Right kidney (tissue), 9 donors: ENCODE measurements at places on chromosomes 4 and X.

GRCh38 chr4:2867758-2868491 lies 24.3 kb downstream of the ADD1 start:
- DNase-seq: no peak

DNA sequence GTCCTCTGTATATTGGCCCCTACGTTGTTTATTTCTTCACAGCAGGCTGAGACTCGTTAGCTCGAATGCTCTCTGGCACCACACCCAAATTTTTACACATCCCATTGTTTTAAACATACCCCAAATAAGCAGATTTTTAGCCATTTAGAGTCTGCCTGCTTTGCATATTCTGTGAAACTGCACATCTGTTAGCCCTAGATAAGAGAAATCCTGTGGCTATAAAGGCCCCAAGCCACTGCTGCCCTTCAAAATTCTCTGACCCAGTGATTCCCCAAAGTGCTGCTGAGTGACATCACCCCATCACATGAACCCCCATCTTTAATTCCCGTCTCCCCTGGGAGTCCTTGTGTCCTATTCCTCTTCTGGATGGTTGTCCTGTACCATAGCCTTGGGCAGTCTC lies 20.8 kb downstream of the TEX13C start:
- DNase-seq: no peak

GRCh38 chrX:47285836-47286320 lies 53.1 kb downstream of the USP11 start:
- no peak for DNase-seq

DNA sequence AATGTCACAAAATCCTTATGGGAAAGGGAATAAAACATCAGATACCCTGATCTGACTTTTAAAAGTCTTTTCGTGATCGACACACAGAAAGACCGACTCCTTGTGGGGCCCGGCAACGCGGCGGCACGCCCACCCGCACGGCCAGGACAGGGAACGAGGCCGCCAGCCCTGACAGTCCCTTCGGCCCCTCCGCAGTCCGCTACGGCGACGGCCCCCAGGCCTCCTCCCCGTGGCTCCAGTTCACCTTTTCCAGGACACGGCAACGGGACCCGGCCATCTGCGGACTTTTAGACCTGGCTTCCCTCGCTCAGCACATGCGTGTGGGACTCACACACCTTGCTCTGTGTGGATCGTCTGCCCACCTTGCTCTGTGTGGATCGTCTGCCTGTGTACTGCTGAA lies 33.6 kb upstream of the GTPBP6 start:
- DNase-seq: no peak

- DNase-seq: no peak
Observed at GRCh38 chr4:94803181-94803580, 45.4 kb downstream of the BMPR1B start.

DNA sequence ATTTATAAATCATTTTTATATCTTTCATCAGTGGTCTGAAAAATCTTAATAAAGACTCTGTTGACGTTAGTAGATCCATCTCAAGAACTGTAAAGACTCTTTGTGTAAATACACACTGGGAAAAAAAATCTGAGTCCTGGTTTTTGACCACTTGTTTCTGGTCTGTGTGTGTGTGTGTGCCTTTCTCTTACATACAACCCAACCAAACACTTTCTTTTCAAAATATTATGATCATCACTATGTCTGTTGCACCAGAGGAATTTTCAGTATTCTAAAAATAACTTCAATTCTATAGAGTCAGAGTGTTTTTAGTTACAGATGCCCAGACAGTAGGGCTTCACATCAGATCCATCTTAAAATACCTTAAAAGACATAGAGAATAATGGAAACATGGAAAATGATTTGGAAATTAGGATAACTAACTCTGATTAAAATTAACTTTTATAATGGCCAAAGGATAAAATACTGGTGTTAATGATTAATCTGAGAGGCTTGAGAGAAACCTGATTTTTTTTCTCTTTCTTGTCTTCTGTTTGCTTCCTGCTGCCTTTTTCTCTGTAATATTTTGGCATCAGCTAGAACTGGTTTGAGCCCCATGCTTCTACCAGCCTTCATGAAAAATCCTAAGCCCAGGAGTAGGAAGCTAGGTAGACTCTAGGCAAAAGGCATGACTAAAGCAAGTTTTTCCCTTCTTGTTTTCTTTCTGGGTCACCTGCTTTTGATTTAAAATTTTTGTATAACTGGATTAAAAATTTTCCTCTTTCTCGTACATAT lies 99.7 kb downstream of the ATXN3L start:
- DNase-seq: no peak

DNA sequence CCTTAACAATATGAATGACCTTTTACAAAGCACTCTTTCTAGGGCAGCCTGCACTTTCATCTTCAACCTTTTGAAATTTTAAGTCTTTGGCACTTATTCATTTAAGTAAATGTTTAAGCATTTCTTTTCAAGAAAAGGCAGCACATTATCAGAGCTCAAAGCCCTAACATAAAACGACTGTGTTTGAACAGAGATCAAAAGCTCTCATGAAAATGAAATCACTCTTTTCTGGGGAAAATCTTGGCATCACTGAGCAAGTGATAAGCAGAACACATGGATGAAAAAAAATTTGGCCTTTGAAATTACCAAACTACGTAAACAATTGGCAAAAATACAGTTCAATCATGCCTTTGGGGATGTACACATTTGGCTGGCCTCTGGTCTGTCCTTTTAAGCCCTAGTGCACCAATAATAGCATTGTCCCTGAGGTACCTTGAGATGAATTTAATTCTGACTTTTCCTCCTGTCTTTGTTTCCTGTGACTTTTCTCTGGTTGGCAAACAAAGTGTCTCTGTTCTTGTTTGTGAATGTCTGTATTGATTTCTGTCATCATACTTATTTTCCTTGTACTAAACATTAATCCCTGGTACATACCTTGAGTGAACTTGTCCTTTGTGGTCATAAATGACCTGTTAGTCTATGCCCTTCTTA lies 12.9 kb upstream of the ODAM start:
- DNase-seq: no peak

DNA sequence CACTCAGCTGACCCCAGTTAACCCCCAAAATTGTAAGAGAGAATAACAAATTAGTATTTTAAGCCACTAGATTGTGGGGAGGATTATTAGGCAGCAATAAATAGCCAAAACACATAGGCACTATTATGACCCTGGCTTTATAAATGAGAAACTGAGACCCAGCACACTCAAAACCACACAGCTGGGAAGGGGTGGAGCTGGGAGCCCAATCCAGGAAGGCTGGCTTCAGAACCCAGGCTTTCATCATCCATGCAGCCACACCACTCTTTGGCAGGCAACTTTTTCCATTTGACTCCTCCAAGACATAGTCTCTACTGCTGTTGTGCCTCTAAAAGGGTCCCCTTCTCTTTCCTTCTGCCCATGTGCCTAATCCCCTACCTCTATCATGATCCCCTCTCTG lies 253.8 kb downstream of the DHX15 start:
- DNase-seq: no peak

GRCh38 chrX:114626323-114626722 lies 42.4 kb downstream of the HTR2C start:
- DNase-seq: no peak

DNA sequence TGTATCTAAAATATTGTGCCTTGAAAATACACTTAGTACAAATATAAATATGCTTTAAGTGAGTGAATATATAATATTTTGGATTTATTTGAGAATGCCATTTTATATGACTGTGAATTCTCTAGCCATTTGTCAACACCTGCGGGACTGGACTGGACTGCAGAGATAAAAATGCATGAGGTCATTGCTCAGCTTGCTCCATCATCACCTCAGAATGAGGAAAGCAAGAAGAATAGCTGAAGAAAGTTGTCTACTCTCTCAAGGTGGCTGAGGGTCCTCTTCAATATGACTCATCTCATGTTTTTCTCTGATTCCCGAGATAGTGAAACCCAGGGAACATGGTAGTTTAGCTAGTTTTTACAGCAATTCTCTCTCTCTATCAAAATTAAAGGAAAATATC lies 732.5 kb upstream of the AGA start:
- DNase-seq: no peak

GRCh38 chrX:110395877-110396276 lies 37.2 kb downstream of the RTL9 start:
- no peak for DNase-seq

- DNase-seq: no peak
Observed at GRCh38 chr4:106114270-106114669, 201.7 kb downstream of the TBCK start.

DNA sequence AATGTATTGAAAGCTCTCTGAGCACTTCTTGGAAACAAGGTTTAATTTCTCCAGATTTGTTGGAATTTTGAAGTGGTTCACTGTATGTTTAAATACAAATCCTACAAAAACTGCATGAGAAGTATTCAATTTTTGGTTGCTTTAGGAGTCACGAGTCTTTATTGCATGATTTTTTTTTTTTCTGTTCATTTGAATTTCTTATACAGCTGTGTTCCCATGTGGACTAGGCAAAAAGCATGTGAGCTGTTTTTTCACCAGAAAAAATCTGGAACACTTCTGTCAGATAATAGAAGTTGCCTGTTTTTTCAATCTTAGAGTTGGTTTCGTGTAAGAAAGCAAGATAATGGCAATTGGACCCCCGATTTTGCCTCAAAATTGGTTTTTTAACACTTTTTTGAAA lies 66.4 kb downstream of the SLC9A6 start:
- no peak for DNase-seq

DNA sequence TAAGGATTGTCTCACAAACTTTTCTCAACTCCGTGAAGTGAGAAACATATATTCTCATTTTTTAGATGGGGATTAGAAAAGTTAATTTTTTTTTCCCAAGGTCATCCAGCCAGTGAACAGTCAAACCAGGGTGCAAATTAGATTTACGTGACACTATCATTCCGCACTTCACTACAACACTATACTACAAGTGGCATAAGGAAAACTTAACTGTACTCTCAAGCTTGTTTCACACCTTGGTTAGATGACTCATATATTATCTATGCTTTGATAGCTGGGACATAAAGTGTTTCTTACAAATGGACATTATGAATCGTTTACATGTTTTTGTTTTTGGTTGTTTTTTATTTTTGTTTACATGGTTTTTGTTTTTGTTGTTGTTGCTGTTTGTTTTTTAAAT lies 525.7 kb downstream of the PPARGC1A start:
- DNase-seq: no peak

- no peak for DNase-seq
Observed at GRCh38 chrX:116342903-116343302, 93.5 kb upstream of the SLC6A14 start.

DNA sequence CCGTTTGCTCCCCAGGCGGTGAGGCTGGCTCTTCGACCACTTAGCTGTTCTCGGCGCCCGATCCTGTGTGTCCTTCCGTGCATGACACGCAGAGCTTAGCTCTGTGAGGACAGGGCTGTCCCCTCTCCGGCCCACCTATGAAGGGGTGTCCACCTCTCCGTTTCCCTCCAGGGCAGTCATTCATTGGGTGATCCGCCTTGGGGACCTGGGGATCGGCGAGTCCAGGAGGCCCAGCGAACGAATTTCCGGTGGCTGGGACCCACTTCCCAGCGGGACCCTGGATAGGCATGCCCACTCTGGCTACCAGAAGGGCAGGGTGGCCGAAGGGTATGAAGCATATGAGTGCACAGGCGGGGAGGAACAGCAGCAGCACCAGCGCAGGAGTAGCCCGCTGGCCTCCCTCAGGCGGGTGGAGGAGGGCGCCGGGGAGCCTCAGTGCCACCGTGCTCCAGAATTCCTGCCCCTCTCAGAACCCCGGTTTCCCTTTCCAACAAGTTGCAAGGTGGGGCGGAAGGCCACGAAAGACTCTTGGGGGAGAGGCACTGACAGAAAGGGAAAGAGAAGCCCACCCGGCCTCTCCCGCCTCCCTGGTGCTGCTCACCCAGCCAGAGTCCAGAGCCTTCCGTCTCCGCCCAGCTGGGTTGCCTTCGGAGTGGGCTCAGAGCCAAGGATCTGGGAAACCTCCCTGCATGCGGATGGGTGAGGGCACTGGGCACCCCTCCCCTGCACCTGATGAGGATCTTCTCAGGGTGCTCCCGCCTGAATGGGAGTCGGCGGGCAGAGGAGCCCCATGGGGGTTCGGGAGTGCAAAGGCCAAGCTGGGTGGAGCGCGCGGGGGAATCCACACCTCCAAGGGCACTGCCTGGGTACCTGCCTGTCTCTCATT lies 8.6 kb downstream of the HMX1 start:
- DNase-seq: no peak

GRCh38 chrX:17499512-17499911 lies 124.5 kb downstream of the NHS start:
- DNase-seq: no peak

GRCh38 chrX:57951666-57952319 lies 41.5 kb upstream of the ZXDA start:
- DNase-seq: no peak

- no peak for DNase-seq
Observed at GRCh38 chr4:137677863-137678262, 145.6 kb upstream of the PCDH18 start.

GRCh38 chr4:148192526-148192925 lies 249.7 kb downstream of the NR3C2 start:
- no peak for DNase-seq

DNA sequence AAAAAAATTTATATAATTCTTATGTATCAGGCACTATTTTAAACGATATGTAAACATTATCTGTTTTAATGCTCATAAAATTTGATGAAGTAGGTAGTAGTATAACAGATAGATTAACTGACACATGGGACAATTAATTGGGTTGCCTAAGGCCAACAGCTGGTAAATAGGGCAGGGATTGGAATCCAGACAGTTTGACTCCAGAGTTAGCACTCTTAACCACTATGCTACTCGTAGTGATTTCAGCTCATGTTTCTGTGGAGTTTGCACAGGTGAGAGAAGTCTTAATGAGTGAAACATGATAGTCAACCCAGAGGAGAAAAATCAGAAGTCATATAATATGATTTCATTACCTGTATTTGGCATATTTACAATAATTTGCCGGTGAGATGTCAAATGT lies 126.0 kb upstream of the WDFY3 start:
- DNase-seq: no peak

GRCh38 chr4:1841201-1841886 lies 14.6 kb downstream of the LETM1 start:
- DNase-seq: no peak

DNA sequence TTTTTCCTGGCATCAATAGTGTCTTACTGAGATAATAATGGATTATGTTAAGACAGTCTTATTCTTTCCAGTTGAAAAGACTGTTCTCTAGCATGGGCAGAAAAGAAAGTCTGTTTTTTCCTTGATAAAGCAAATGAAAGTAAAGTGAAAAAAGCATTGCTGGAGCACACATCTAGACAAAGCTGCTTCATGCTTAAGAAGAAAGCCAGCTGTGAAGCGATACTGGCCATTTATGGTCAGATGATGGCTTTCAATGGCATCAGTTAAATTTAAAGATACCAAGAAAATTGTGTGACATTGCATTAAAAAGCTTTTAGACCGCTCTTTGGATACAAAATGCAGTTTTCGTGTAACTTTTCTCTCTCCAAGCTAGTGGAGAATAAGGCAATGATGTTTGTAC lies 242.1 kb upstream of the TRAM1L1 start:
- no peak for DNase-seq
